BE2C (cell line): ENCODE measurements at places on chromosomes 7 and 10.
A peak's percentile ranks its signal among the peaks of the same experiment; 100 is the strongest.

GRCh38 chr10:69801094-69801433, 642 bp upstream of the COL13A1 start:
- peak; percentile 71 for DNase-seq

DNA sequence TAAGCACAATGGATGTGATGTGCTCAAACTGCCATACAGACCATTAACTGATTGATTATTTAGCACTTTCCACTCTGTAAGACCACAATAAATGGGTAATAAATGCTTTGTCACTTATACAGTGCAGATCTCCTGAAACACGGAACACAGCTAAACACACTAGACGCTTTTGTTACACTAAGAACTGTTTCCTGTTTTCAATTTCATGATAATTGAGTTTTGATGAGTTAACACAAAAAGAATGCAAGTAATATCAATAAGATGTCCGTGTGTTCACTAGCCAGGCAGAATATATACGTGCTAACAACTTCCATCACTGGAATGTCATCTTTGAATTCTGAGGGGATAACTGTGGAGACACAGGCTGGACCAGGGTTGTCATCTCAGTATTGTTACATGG, 178.8 kb downstream of the SKAP2 start:
- no peak for DNase-seq

DNA sequence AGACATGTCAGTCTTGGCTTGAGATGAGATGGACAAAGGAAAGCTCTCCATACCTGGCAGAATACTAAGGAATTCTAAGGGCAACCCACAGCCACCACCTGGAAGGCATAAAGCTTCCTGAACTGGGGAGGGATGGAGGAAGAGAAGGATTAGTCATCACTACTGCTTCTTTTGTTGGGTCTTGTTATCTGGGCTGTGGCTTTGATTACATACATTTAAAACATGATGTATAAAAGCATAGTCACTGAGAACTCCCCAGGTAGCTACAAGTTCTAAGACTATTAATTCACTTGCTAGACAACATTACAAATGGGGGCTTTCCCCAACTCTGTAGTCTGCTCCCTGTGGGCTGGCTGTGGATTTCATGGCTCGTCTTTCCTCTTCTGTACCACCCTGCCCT, 58.2 kb downstream of the RBM33 start:
- no peak for DNase-seq

- DNase-seq, result no peak
These were observed 182.0 kb upstream of the GHITM start for GRCh38 chr10:83957168-83957947.

DNA sequence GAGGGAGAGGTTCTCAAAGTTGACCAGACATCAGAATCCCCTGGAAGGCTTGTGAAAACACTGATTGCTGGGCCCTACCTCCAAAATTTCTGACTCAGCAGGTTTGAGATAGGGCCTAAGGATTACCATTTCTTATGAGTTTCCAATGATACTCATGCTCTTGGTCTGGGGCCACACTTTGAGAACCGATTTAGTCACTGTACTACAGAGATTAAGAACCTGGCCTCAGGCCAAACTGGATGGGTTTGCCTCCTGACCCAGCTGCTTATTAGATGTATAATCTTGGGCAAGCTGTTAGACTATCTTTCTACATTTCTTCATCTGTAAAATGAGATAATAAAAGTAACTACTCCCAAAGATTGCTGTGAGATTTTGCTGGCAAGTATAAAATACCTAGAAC, 77.1 kb upstream of the SCIN start:
- DNase-seq, result peak; percentile 28

GRCh38 chr7:91636129-91636724, 244.3 kb downstream of the MTERF1 start:
- peak; percentile 15 for DNase-seq

GRCh38 chr7:76121044-76121443, 73.1 kb downstream of the MDH2 start:
- DNase-seq, result no peak

DNA sequence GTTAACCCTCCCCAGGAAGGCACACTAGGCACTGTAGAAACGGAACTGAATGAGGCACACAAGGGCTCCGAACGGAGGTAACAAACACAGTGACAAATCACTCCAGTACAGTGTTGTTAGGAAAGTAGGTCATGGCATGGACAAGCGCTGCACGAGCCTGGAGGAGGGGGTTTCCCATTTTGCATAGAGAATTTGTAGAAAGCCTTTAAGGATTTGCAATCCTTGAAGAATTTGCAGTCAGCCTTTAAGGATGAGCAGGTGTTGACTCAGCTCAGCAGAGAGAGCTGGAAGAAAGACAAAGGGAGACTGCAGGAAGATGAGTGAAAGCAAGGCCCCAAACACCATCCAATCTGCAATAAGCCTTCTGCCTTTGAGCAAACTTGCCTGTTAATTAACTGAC, 51.1 kb upstream of the PPP1R3C start:
- no peak for DNase-seq

DNA sequence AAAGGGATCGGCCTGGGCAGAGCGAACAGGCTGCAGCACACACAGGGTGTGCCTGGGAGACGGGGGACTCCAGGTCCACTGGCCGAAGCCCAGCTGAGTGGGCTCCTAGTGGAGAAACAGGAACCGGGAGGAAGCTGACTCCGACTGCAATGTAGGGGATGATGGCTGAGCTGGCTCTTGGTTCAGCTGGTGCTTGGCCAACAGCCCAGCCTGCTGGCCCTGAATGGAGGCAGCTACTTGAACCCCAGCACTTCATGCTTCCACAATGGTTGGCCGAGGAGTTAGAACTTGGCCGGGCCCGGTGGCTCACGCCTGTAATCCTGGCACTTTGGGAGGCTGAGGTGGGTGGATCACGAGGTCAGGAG, 27.0 kb upstream of the FRAT2 start:
- no peak for DNase-seq

DNA sequence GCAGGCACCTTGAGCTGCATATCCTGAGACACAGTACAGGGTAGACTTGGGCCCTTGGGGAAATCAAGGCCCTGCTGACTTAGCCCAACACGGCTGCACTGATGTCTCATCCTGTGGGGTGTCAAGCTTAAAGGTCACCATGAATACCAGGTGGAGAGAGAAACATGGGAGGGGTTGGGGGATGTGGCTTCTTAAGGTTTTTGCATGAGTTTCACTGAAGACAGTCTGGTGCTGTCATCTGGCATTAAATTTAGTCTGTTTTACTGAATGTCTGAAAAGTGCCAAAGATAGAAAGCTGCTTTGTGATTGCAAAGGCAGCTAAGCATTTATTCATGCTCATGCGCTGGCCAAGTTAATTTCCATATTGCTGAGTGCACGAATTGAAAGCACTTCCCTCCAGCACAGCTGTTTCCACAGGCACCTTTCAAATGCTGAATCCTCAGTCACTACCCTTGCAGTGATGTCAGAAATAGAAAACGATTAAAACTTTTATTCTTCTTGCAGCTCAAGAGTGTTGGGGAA, 102.1 kb downstream of the OSBPL3 start:
- no peak for DNase-seq

- DNase-seq, result no peak
These were observed 48.1 kb downstream of the TNPO3 start for GRCh38 chr7:129006636-129007414.

DNA sequence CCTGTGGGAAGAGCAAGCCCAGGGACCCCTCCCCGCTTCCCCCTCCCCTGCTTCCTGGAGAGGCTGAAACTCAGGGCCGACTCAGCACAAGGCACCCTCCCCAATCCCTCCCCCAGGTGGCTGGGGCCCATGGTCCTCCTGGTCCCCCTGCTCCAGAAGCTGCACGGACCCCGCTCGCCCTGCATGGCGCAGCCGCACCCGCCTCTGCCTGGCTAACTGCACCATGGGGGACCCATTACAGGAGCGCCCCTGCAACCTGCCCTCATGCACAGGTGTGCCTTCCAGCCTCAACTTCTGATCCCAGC, 19.7 kb upstream of the ZNF862 start:
- no peak for DNase-seq

DNA sequence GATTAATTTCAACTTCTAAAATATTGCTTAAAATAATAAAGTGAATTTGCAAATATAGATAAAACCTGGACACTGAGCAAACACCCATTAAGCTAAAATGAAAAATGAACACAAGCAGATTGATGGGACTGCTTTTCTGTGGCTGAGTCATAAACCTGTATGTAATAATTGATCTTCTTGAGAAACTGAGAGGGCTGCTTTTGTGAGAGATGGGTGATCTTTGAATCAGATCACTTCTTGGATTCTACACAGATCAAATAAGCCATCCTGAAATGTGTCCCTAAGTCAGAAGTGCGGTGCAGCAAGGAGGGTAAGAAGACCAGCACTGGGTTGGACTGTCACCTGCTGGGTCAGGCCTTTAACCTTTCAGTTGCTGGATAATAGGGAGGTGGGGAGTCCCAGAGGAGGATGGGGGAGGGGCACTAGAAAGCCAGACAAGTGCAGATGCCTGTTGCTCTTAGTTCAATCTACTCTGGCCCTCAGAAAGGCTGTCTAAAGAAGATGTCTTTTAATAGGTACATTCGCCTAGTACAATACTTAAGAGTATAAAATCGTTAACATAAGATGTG, 178.2 kb upstream of the NAMPT start:
- no peak for DNase-seq

GRCh38 chr7:37493123-37493522, 44.5 kb upstream of the ELMO1 start:
- no peak for DNase-seq

- DNase-seq, result no peak
These were observed 179.1 kb downstream of the GNAI1 start for GRCh38 chr7:80313716-80314115.

DNA sequence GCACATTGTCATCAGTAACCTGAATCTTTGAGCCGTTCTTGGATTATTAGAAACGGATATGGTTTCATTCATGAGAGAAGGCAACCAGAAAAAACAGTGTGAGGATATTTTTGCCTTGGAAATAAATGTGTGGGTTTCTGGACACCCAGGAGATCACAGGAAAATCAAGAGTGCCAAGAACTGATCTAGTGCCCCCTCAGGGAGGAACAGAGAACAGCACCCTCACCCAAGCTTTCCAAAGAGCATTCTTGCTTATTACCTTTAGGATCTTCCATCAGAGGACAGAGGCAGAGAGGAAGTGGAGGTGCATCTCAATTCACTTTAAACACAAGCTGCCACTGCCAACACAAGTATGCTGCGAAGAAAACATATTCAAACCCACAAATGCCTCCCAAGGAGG, 851.5 kb upstream of the COBL start:
- DNase-seq, result peak; percentile 20

- DNase-seq, result no peak
These were observed 163.2 kb downstream of the REEP3 start for GRCh38 chr10:63684257-63684936.

DNA sequence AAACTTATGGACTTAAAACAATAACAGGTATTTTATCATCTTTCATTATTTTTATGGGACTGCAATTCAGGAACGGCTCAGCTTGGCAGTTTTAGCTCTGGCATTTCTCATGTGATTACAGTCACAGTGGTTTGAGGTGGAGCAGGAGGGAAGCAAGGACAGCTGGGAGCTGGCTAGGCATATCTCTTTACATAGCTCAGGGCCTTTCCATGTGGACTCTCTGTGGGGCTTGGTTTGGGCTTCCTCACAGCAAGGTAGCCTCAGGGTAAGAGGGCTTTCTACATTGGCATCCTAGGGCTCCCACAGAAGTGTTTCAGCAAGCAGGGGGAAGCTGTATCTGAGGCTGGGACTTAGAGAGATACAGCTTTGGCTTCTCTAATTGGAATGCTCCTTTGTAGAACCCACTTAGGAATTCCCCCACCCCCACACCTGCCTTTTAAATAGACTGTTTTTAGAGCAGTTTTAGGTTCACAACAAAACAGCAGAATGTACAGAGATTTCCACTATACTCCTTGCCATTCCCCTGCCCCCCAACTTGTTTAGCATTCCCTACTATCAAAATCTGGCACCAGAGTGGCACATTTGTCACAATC, 26.6 kb upstream of the SDHAF3 start:
- DNase-seq, result no peak

DNA sequence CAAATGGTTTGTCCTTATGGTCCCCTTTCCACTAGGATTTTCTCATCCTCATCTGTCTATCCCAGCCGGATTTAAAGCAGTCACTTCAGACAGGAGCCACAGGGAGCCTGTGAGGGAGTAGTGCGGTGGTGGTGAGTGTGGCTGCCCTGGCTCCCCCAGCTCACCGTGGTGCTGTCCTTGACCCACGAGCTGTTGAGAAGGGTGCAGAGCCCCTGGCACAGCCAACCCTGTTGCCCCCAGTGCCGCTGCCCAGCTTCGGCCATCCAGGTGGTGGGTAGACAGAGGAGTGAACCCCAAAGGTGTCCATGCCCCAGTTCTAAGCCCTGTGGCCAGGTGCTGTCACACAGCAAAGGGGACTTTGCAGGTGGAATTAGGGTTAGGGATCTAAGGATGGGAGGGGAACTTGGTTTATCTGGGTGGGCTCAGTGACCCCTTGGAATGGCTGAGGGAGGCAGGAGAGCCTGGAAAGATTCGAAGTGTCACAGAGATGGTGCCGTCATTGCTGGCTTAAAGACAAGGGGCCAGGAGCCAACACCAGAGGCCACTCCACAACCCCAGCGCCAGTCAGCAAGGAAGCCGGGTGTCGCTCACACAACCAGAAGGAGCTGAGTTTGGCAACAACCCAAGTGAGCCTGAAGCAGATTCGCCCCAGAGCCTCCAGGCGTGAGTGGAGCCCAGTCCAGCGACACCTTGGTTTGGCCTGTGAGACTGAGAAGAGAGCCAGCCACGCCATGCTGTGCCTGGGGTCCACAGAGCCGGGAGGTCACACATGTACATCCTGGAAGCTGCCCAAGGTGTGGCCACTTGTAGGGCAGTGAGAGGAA, 142.4 kb downstream of the ADCY1 start:
- DNase-seq, result no peak

GRCh38 chr7:44568771-44569560, 4.7 kb downstream of the DDX56 start:
- DNase-seq, result no peak

- no peak for DNase-seq
These were observed 31.8 kb upstream of the NKX6-2 start for GRCh38 chr10:132817701-132818211.

DNA sequence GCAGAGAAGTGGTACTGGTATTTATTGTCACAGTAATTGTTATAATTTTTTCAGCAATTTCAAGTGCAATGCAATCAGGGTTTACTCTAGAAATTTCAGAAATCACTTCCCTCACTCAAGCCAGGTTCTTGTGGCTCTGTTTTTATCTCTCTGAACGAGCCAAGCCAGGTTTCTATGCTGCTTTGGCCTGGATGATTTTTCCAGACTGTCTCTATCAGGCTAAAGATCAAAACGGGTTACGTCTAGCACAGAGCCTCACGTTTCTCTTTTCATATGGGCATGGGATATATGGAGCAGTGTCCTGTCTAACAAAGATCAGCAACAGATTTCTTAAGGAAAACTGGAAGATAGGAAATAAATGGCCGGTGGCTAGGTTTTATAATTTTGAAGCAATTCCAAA, 1105.3 kb downstream of the NRG3 start:
- DNase-seq, result peak; percentile 19

DNA sequence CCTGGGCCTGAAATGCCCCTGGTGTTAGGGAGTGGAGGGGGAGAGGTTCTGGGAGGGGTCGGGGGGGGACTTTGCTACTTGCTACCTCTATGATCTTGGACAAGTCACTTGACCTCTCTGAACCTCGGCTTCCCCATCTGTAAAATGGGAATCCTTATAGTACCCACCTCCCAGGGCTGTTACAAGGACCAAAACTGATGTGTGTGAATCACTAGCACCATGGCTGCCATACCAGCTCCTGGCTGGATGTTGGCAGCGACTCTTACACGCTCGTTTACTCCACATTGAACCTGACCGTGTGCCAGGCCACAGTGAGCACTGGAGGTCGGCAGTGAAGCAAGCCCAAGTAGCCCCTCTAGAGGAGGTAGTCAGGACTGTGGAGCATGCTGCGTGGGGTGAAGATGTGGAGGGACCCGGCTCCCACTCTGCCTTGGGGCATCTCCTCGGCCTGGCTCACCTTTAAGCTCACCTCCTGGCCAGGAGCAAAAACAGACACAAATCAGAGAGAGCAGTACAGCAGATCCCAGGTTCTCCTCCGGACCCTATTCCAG, 28.9 kb downstream of the PPIF start:
- DNase-seq, result no peak
